ENCODE measurements at places on chromosomes 2 and 18.

- no peak for DNase-seq
Observed at GRCh38 chr2:71853858-71854257, 293.8 kb downstream of the CYP26B1 start.

GRCh38 chr2:230589025-230589424, 123.6 kb upstream of the CAB39 start:
- no peak for DNase-seq

DNA sequence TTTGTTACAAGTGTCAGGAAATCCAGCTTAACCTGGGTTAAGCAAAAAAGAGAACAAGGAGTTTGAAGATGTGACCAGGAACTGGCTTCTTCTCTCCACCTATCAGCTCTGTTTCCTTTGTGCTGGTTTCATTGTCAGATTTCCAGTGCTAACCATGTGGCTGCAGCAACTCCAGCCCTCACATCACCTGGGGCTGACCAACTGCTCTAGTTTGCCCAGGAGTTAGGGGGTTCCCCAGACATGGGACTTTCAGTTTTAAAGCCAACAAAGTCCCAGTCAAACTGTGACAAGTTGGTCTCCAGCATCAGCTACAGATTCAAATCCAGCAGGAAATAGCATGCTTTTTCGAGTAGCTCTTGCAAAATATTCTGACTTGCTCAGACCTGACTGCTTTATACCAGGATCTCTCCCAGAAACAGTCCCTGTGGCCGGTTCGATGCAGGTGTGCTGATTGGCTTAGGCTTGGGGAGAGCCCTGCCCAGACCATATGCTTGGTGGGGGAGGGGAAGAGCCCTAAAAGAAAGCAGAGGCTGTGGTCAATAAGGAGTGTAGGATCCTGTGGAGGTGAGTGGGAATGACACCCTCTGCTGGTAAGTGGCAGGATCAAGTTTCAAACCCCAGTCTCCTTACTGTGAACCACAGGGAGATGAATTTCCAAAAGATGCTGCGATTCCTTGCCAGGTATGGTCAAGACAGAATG, 49.5 kb downstream of the KCNE4 start:
- peak; percentile 12 for DNase-seq

- no peak for DNase-seq
Observed at GRCh38 chr18:6865251-6865650, 135.7 kb downstream of the ARHGAP28 start.

GRCh38 chr2:45700407-45701013, 49.0 kb downstream of the PRKCE start:
- DNase-seq: peak; percentile 29

DNA sequence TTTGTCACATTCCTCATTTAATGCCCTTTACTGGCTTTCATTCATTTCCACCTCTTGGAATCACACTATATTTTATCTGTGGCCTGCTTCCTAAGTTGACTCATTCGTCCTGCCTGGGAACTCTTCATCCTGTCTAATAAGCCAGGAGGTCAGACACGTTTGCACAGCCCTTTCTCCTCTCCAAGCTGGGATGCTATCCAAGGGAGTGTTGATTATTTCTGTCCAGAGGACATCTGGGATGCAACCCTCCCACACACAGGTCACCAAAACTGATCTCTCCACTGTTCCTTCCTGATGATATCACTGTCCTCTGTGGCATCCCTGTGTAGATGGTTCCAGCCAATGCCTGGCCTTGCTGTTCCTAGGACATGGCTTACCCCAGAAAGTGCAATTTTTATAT, 79.8 kb upstream of the NOSTRIN start:
- DNase-seq: no peak

DNA sequence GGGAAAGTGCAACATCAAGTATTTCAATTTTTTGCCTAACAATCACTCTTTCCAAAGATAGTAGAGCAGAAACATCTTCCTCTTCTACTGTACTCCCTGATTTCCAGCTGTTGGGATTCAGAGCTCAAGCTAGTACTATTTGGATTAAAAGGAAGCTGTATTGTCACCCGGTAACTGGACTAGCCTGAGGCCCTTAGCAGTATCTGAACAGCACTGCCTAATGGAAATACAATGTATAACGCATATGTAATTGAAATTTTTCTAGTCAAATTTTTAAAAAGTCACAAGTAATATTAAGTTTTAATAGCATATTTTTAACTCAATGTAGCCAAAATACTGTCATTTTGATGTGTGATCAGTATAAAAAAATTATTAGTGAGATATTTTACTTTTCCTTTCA, 86.2 kb downstream of the COX7A2L start:
- DNase-seq: no peak

- DNase-seq: no peak
Observed at GRCh38 chr18:41501848-41502247, 453.2 kb upstream of the PIK3C3 start.

GRCh38 chr2:89780318-89780717, 1088.8 kb downstream of the RPIA start:
- DNase-seq: no peak

GRCh38 chr2:206092297-206092696, 6.3 kb upstream of the INO80D start:
- no peak for DNase-seq

- DNase-seq: no peak
Observed at GRCh38 chr2:55715626-55716025, 22.0 kb upstream of the PNPT1 start.

- no peak for DNase-seq
Observed at GRCh38 chr2:141513853-141514252, 617.0 kb downstream of the LRP1B start.

DNA sequence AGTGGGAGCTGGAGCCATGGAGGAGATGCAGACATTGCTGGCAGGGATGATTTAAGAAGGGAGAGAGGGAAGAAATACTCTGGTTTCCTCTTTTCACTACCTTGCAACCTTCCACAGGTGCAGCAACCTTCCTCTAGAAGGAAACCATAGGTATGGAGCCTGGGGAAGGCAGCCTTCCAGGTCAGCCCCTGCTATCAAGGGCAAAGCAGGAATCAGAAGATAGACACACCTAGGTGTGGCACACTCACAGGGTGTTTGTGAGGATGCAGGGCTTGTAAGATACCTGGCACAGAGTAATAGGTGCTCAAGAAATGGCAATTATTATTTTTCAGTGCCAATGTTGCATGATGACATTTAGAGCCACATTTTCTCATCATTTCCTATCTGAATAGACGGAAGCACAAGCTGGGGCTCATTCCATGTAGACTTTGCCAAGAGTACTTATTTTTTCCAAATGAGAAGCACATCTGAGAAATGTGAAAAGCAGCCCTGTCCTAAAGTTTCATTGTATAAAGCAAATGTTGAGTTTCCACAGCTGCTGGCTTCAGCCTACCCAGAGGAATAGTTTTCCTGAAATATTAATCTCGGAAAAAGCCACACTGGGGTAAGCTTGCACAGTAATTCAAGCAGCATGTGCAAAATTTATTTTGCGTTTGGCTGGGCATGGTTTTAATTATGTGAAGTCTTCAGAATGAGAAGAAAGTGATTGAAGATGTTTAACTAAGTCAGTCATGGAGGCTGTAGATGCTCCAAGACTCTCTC, 20.6 kb downstream of the EVA1A start:
- no peak for DNase-seq

GRCh38 chr2:20625491-20626391, 25.2 kb downstream of the HS1BP3 start:
- DNase-seq: no peak

GRCh38 chr2:168528016-168528415, 71.9 kb downstream of the CERS6 start:
- DNase-seq: no peak

DNA sequence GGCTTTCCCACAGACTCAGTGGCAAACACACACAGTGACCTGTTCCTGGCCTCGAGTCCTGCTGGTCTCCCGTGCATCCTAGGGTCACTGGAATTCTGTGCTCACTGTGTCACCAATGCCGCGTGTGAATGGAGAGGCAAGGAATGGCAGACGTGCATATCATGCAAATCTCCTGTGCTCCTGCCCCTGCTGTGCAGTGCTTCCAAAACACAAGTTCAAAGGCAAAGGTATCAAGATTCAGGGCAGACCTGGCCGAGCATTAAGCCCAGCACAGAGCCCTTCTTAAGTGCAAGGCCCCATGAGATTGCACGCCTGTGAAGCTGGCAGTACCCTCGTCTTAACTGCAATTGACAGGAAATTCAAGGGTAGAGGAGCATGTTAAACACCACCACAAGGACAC, 129.1 kb downstream of the NDUFA10 start:
- DNase-seq: no peak

DNA sequence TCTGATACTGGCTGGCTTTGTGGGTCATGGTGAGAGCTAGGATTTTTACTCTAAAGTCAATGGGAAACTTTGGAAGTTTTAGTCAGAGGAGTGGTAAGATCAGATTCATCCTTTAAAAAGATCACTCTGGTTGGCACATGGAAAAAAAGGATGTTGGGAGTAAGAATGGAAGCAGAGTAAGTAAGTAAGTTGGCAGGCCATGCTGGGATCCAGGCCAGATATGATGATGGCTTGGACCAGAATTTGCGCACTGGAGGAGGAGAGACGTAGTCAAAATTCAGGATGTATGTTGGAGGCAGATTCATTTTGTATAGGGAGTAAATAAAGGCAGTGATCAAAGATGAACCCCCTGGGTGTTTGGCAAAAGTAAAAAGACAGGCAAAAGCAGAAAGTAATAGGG, 283.3 kb upstream of the THSD7B start:
- DNase-seq: no peak

DNA sequence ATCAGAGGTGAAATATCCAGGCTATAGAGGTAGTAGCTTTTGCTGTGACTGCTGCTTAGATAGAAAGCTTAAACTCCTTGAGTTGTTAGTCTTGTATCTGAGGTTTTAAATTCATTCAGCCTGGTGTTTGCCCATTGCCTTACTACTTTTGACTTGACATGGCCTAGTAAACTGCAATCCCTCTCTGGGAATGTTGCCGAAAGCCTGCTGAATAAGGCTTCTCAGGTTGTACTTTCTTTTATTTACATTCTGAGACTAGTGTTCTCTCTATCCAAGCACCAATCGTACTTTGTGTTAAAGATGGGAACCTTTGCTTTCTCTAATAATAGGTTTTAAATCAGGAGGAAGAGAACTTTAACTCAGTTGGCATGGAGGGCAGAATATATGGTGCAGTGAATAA, 357.6 kb upstream of the CWC22 start:
- DNase-seq: no peak

GRCh38 chr2:25073914-25074313, 32.0 kb downstream of the EFR3B start:
- no peak for DNase-seq

- DNase-seq: no peak
Observed at GRCh38 chr18:54828281-54828881, at the start of gene RAB27B. TSS of gene RAB27B (plus strand) at chr18:54828477. CDS start at chr18:54877586, 49,109 bp downstream.

- DNase-seq: no peak
Observed at GRCh38 chr2:120561379-120562035, 174.2 kb upstream of the GLI2 start.

DNA sequence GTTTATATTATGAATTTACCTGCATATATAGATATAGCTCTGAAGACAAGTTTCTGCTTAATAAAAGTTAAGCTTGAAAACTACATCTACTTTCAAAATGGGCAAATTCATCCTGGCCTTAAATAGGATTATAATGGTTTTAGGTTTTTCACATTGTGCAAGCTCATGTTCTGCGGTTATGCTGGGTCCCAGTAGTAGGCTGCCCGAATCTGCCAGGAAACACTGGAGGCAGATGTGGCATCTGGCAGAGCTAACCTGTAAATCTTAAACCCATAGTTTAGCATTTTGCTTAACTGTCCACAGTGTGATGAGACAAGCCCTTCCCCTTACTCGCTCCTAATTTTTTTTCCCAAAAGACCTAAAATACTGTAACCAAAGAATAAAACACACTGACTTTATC, 234.2 kb downstream of the TCF4 start:
- no peak for DNase-seq

GRCh38 chr18:52437161-52437560, 97.2 kb downstream of the DCC start:
- no peak for DNase-seq

DNA sequence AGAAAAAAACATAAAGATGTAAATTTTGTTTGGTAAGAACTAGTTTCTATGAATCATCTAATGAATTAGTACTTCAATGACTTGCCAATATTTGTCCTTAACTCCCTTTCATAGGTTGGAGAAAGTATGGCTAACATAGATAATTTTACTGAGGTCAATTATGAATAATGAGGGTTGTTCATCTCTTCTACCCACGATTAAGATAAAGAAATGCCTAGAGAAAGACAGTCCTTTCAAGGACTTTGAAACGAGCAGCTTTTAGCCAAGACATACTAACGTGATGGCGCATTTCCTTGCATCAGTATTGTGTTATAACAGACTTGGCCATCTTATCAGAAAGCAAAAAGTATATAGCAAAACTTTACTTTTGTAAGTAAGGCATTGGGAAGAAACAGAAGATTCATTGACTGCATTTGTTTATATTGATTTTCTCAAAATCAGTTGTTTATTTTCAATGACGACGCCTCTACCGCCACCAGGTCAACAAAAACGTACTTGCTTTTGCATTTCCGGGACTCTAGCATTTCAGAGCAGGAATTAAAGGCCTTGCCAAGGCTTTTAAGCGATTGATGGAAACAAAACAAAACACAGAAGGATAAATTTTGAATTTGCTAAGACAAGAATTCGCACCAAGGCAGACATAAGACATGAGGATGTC, 961 bp downstream of the RBM43 start:
- peak; percentile 10 for DNase-seq

DNA sequence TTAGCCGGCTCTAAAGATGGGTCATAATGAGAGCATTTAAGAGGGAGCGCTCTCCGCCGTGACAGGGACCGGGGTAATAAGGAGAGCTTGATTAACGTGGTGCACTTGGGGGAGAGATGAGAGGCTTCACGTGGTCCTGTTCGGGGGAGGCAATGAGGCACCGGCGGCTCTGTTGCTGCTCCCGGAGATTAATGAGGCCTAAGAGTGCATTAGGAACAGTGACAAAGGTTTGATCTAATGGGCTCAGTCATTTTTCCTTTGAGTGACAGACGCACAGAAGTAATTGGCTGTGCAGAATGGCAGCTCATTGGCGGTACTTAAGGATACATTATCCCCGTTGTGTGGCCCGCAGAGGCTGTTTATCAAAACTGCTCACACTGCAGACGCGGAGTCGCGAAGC, 250.7 kb downstream of the GBX2 start:
- DNase-seq: no peak

GRCh38 chr2:162478721-162479129, 134.8 kb downstream of the GCA start:
- DNase-seq: no peak

DNA sequence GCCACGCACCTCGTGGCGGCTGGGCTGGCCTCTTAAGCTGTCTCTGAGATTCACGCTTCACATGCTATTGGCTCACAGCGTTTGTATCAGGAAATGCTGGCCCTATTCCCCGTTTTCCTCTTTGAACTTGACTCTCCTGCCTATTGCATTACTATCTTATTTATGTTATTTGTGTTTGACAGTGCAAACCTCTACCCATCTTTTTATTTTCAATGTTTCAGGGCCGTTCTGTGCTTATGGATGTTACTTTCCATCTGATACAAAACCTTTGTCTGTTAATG, 149.9 kb upstream of the TWIST2 start:
- DNase-seq: no peak

GRCh38 chr18:23648940-23649607, 13.6 kb downstream of the ANKRD29 start:
- no peak for DNase-seq

- DNase-seq: no peak
Observed at GRCh38 chr2:222745836-222746559, 74.5 kb downstream of the MOGAT1 start.

GRCh38 chr2:29412197-29412925, 297.1 kb downstream of the CLIP4 start:
- DNase-seq: no peak

GRCh38 chr2:137091704-137092103, 326.4 kb downstream of the THSD7B start:
- DNase-seq: no peak
